ENCODE measurements at places on chromosomes 11 and 22. TPM values are rescaled to one million over a fixed set of nuclear protein-coding genes. Genes with fewer than 3 reads are reported as not detected.

Gene KRTAP5-10
- total RNA-seq = not detected

Gene TXN2
- total RNA-seq = 17.8 TPM

Gene DDX25
- 0.36 TPM for total RNA-seq

Gene TMEM191C
- total RNA-seq = 0.48 TPM

Gene AGBL2
- total RNA-seq = 0.48 TPM
